ENCODE measurements at places on chromosomes 4 and X.

DNA sequence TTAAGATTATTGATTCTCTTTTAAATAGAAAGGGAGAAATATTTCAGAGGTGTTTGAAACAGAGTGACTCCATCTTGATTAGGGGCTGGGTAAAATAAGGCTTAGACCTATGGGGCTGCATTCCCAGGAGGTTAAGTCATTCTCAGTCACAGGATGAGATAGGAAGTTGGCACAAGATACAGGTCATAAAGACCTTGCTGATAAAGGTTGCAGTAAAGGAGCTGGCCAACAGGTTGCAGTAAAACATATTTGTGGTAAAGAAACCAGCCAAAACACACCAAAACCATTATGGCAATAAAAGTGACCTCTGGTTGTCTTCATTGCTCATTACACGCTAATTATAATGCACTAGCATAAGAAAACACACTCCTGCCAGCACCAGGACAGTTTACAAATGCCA lies 165.0 kb downstream of the SPIN4 start:
- DNase-seq, result no peak

DNA sequence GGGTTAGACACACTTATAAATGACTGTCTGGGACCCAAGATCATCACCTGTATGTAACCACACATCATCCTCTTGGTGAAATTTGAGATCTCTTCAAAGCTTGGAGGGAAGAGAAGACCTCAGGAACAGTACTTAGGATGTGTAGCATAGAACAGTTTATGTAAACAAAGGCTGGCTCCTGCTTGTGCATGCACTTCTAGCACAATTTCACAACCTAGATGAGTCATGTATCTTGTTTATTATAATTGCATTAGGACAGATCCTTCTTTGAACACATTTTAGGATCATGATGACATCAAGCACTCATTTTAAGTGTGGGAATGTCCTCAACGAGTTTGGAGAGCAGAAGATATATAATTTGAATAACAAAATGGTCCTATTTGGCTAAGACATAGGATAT lies 26.3 kb upstream of the ZMAT1 start:
- DNase-seq, result no peak

GRCh38 chrX:53440101-53440500 lies 5.9 kb upstream of the HSD17B10 start:
- DNase-seq, result no peak

- DNase-seq, result no peak
Observed at GRCh38 chr4:40874901-40875300, 125.1 kb downstream of the NSUN7 start.

- DNase-seq, result no peak
Observed at GRCh38 chr4:87120411-87121162, 99.8 kb downstream of the KLHL8 start.

GRCh38 chr4:73676136-73676535 lies 55.9 kb upstream of the RASSF6 start:
- no peak for DNase-seq

GRCh38 chr4:21476757-21477156 lies 471.8 kb downstream of the KCNIP4 start:
- no peak for DNase-seq

DNA sequence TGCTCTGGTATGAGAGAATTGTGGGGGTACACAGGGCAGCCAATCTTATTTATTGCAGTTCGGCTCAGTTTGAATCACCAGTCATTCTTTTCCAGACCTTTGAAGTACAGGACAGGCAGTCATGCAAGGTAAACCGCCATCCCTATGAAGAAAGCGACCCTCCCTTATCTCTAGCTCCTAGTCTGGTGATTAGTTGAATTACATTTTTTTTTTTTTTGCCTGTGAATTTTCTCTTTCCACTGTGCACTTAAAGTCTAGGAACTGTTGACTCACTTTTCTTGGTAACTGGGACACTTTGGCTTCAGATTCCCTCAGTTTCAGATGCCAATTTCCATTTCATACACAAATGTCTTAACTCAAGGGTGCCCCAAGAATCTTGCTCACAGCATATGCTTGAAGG lies 82.4 kb upstream of the FAM9C start:
- no peak for DNase-seq

DNA sequence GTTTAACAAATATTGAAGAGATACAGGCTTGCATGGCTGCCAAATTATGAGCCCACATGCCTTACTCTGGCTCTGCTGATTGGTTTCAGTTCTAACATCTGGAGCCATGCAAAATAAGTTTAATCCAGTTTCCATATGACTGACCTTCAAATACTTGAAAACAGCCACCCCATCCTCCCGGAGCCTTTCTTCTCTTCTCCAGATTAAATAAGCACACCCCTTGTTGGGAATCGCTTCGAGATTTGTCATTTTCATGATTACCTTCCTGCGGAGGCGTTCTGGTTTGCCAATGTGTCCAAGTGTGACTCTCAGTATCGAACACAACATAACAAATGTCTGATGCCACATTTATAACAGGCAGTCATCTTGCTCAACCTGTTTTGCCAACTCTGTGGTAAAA lies 101.6 kb upstream of the JADE1 start:
- DNase-seq, result no peak

Measured in NCI-H1417 treated with DMSO at 0.1 percent for 48 hours (cell line).